ENCODE measurements at places on chromosomes 1 and 21. TPM values are rescaled to one million over a fixed set of nuclear protein-coding genes. Genes with fewer than 3 reads are reported as not detected.

FALEC gene
- not detected for total RNA-seq

CNR2 gene
- under 0.01 TPM for total RNA-seq

RXFP4 gene
- 6.3 TPM for total RNA-seq

ZMYM4 gene
- total RNA-seq, result 134 TPM

PPIAL4G gene
- 10.4 TPM for total RNA-seq

DNM3 gene
- 6.7 TPM for total RNA-seq

ATP1A4 gene
- 0.96 TPM for total RNA-seq

CD247 gene
- 6.5 TPM for total RNA-seq

LAMC2 gene
- total RNA-seq, result 34.2 TPM

ANP32E gene
- total RNA-seq, result 29.9 TPM

CRP gene
- 0.48 TPM for total RNA-seq

UBE2U gene
- total RNA-seq, result not detected

TDRD5 gene
- total RNA-seq, result not detected

OPTC gene
- not detected for total RNA-seq

AADACL4 gene
- total RNA-seq, result not detected

TMEM61 gene
- total RNA-seq, result 12.0 TPM

TTLL7 gene
- total RNA-seq, result 92.7 TPM

SMCP gene
- total RNA-seq, result 3.6 TPM

ST7L gene
- 19.0 TPM for total RNA-seq

SPRR1B gene
- total RNA-seq, result not detected

- no peak for DNase-seq
These were observed 5.2 kb downstream of the SELENON start for GRCh38 chr1:25804964-25805862.

DNA sequence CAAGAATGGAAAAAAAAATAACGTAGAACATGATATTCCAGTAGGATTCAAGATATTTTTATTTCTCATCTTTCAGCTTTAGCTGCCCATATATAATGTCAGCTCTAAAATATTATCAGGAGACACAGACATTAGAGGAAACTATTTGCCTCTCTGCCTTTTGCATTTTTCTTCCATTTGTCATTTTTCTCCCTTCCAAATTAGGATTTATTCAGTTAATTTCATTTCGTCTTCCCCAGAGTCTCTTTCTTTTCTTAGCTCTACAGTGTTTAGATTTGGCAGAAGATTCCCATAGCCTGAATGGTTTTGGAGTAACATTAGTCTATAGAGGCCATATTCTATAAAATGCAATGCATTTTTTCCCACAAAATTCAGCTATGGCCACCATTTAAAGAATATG is 5.1 kb upstream of the ENAH start:
- peak; percentile 81 for DNase-seq

GRCh38 chr1:10495475-10495817 is 20.7 kb downstream of the PEX14 start:
- DNase-seq, result no peak

DNA sequence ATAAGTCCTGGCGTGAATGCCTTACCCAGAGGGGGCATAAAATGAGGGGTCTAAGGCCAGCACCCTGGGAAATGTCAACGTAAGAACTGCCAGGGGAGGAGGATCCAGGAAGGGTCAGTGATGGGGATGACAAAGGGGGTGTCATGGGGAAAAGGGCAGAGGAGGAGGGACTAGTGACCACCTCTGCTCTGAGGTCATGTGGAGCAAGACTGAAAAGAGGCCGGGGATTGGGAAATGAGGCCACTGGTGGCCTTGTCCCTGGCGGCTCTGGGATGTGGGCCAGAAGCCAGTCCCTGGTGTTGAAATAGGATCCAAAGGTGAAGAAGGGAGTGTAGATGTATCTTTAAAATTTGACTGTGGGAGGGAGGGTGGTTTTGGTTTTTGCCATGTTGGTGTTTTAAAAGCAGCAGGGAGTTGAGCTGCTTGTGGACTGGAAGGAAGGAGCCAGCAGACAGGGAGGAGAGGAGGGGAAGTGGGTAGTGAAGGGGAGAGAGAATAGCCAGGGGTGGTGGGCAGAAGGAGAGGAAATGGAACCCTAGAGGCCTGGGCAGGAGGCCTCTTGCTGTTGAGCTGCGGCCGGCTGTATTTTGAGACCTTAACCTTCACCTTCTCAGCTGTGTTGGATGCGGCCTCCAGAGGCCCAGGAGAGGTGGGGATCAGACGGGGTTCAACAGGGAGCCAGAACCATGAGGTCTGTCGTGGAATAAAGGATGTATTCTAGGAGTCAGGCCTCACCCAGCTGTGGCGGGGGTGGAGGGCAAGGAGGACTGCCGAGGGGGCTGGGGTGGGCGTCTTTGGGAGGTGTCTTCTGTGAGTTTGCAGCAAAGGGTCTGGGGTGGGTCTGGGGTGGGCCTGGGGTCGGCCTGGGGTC is 92.5 kb downstream of the DHRS3 start:
- DNase-seq, result no peak

DNA sequence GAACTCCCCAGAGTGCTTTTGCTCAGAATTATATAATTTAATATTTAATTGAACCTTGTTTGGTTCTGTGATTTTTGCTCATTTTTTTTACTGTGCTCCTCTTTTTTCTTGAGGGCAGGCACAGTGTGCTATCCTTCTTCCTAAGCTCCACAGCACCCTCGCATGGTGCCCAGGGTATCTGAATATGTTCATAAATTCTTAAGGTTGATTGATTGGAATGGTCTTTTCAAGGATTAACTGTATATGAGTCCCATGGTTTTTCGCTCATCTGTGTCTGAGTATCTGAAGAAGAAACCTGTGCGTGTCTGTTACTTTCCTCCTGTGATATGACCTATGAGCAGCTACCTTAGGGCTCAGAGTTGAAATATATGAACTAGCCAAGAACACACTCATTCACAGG is 393.7 kb downstream of the HLX start:
- DNase-seq, result no peak

DNA sequence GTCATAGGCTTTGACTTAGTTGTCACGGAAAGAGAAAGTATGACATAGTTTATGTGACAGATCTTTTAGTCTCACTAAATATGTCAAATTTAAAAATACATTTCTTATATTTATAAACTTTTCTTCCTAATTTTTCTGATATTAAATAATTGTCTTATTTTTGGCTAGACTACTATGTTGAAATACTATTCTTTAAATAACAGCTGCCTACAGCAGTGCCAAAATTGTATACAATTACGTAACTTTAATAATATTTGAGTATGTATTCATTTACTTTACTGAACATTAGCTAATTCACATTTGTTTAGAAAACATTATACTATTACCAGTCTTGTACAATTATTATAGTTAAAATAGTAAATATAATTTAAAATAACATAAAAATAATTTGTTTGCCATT is 137.4 kb downstream of the ADGRL4 start:
- no peak for DNase-seq

DNA sequence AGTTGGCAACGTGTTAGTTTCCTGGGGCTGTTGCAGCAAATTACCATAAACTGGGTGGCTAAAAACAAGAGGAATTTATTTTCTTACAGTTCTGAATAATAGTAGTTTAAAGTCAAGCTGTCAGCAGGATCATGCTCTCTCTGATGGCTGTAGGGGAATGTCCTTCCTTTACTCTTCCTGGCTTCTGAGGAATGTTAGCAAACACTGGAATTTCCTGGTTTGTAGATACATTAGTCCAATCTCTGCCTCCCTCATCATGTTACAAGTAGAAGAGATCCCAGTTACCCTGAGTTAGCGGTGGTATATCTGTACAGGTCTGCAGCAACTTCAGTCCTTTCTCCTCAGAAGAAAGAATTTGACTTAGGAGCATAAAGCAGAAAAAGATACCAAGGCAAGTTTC is 2249.1 kb downstream of the NCAM2 start:
- DNase-seq, result no peak

GRCh38 chr1:96980448-96980847 is 258.9 kb downstream of the PTBP2 start:
- no peak for DNase-seq

GRCh38 chr1:23613191-23614031 is 54.1 kb upstream of the ID3 start:
- no peak for DNase-seq

- DNase-seq, result peak; percentile 96
These were observed 4.9 kb downstream of the AHDC1 start for GRCh38 chr1:27598902-27599528.

DNA sequence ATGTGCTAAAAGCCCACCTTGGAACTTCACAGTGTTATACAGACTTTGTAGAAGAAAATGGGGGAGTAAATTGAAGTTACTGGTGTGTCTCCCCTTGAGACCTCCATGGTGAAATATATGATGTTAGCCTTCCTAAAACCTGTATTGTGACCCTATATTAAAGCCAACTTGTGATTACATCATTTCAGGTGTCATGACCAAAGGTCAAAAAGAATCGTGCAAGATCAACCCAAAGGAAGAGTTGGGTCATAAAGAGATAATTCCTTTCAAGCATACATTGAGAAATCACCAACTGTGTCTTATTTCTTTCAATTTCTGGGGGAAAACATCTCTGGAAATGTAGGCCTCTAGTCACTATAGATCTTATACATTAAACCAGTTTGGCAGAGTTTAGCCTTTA is 34.6 kb downstream of the GNAT2 start:
- no peak for DNase-seq

DNA sequence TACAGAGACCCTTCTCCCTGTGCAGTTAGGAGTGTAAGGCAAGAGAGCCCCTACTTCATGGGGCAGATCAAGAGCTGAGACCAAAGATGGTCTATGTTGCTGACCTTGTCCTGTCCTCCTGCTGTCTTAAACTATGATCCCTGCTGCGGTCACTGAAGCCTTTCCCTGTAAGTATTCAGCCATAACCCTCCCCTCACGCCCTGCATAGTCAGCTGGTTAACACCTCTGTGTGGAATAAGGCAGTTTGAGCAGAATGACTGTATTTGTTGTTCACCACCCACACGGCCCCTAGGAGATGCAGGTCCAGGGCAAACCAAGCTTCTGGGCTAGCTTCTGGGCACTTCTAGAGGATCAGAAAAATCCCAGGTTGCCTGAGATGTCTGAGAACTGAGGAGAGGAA is 356 bp downstream of the TSPAN1 start:
- no peak for DNase-seq

GRCh38 chr1:197448121-197448779 is 180.2 kb downstream of the CRB1 start:
- no peak for DNase-seq

DNA sequence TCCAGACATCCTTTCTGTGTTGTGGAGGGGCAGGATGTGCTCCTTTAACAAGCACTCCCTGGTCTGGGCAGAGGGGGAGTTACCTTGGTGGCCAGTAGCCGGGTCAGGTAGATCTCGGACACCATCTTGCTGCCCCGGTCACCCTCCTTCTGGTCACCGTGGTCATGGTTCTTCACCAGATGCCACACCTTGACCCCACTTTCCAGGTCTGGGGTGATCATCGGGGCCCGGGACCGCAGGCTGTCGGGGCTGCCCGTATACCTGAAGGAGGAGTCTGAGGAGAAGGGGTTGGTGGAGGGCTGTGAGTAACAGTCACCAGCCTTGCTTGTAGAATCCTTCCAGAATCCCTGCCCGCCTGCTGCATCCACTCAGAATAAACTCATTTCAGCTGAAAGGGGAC is 122.3 kb upstream of the CD34 start:
- no peak for DNase-seq

- no peak for DNase-seq
These were observed 14.0 kb upstream of the DISC1 start for GRCh38 chr1:231612393-231613089.

- DNase-seq, result no peak
These were observed 278.3 kb downstream of the KCTD3 start for GRCh38 chr1:215845234-215845891.

- DNase-seq, result no peak
These were observed 607 bp downstream of the BTG3 start for GRCh38 chr21:17612023-17612564.

- DNase-seq, result no peak
These were observed 29.1 kb upstream of the IVNS1ABP start for GRCh38 chr1:185345913-185346720.

DNA sequence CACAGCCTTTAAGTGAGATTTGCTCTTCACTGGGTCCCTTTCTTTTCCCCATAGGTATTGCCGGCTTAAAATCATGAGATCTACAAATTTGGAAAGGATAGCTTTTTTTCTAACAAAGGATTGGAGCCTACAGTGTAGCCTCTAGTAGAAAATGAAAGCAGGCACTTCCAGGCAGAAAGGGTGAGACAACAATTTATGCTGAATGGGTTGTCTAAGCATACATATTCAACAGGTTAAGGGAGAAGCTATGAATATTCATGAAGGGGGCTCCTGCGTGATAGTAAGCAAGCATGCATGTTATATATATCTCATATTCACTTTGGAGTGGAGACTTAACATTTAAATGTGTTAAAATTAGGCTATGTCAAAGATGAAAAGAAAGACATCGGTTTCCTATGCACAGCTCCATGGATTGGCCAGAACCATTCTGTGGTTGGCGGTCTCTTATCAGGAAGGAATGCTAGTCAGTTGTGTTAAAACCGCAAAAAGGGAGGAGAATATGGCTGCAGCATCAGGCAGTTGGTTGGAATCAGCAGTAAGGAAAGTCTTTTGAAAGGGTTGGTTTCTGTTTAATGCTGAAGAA is 66.0 kb downstream of the VCAM1 start:
- DNase-seq, result peak; percentile 70

- no peak for DNase-seq
These were observed 40.2 kb upstream of the TRAPPC10 start for GRCh38 chr21:43971992-43972255.

GRCh38 chr1:183693521-183693920 is 40.4 kb upstream of the APOBEC4 start:
- DNase-seq, result no peak

DNA sequence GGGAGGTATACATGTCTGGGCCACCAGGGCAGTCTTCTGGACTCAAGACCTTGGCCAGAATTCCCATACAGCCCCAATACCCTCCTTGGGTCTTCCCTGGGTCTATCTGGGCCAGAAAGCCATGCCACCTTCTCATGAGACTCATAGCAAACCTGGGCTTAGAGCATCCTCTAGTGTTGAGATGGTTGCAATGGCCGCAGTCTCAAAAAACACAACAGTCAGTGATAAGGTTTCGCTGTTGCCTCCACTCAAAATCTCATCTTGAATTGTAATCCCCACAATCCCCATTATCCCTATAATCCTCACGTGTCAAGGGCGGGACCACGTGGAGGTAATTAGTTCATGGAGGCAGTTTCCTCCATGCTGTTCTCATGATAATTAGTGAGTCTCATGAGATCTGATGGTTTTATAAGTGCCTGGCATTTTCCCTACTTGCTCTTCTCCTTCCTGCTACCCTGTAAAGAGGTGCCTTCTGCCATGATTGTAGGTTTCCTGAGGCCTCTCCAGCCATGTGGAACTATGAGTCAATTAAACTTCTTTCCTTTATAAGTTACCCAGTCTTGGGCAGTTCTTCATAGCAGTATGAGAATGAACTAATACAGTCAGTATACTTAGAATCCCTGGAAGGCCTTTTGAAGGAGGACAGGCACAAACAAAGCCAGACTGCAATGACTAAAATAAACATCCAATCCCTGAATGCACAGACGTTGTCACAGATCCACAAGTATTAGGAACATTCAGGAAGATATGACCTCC is 77.0 kb downstream of the CTH start:
- DNase-seq, result no peak
